ENCODE measurements at places on chromosomes 3 and 15.

- no peak for DNase-seq
Measured at GRCh38 chr15:67741308-67741707, 84.0 kb upstream of the SKOR1 start.

GRCh38 chr3:97658668-97659285, 105.8 kb upstream of the ARL6 start:
- no peak for DNase-seq

DNA sequence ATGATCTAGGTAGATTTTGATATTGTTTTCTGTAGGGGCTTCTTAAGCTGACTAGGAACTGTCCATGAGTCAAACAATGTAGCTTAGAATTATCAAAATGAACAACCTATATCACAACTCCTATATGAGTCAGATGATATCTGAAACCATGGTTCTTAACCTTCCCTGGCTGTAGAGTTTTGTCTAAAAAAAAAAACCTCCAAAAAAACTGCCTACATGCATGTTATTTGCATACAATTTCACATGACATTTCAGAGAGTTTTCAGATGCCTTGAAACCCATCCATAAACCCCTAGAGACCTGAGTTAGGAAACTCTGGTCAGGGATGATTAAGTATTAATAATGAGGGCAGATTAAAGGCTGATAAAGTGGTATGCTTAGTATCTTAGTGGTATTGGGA, 157.0 kb downstream of the CHST2 start:
- no peak for DNase-seq

GRCh38 chr3:85432081-85432480, 473.3 kb downstream of the CADM2 start:
- DNase-seq, result no peak

- DNase-seq, result no peak
Measured at GRCh38 chr15:69805248-69805953, 292.3 kb downstream of the TLE3 start.

GRCh38 chr15:100947760-100948429, 28.7 kb downstream of the LRRK1 start:
- DNase-seq, result no peak

GRCh38 chr3:127719369-127719768, 46.6 kb downstream of the ABTB1 start:
- DNase-seq, result no peak

- DNase-seq, result no peak
Measured at GRCh38 chr15:91263632-91264531, 163.8 kb downstream of the SV2B start.

- no peak for DNase-seq
Measured at GRCh38 chr3:88058306-88058580, 562 bp downstream of the CGGBP1 start.

DNA sequence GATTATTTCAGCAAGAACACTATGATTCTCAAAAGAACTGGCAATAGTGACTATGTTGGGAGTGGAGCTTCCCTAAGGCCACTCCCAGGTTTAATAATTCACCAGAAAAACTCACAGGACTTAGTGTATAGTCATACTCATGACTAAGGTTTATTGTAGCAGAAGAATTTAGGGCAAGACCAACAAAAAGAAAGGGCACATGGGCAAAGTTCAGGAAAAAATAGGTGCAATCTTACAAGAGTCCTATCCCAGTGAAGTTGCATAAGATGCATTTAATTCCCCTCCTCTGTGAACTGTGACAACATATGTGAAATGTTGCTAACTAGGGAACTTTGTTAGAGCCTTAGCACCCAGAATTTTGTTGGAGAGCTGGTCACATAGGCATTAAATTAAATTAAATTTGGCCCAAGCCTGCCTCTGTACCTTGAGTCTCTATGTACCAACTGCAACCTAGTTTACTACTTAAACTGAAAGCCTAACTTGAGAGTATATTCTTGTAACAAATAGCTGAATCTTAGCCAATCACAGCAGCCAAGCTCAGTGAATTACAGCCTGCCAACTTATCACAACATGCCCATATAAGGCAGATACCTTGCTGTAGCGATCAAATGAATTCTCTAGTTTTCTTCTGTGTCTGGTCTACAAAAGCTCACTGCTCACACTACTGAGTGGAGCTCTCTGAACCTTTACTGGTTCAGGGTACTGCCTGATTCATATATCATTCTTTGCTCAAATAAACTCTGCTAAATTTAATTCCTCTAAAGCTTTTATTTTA, 386.2 kb upstream of the ARHGEF26 start:
- DNase-seq, result no peak

DNA sequence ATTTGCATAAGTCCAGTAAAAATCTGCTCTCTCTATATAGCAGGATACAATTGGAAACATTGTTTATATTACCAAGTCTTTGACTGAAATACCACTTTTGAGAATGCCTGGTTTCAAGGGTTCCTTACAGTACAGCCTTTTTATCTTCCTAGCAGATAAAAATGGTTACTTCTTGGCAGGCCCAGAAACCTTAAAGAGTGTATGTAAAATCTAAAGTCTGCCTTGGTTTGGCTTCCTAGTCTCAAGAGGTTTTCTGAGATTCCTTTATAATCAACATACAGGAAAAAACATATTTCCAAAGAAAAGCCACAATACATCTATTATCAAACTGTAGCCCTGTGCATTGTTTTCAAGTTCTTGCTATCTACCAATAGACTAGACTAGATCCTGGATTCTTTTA, 84.6 kb downstream of the PLSCR2 start:
- DNase-seq, result no peak

GRCh38 chr3:47227678-47228077, 54.9 kb downstream of the KIF9 start:
- peak; percentile 28 for DNase-seq

GRCh38 chr15:62983956-62984355, 58.6 kb upstream of the TPM1 start:
- no peak for DNase-seq

- DNase-seq, result no peak
Measured at GRCh38 chr3:94069194-94069813, 6.4 kb downstream of the NSUN3 start.

Measured in memory B cell (primary cell).